Activated CD4-positive, alpha-beta T cell treated with anti-CD3 and anti-CD28 coated beads, Interleukin-10, Interleukin-2, amounts not matched to agents 100 ng/mL and 50 ng/mL, durations not matched to agents 16 hours and 8 hours (primary cell): ENCODE measurements at places on chromosomes 7 and 10.

GRCh38 chr7:91776171-91776570, 104.3 kb downstream of the MTERF1 start:
- no peak for DNase-seq

DNA sequence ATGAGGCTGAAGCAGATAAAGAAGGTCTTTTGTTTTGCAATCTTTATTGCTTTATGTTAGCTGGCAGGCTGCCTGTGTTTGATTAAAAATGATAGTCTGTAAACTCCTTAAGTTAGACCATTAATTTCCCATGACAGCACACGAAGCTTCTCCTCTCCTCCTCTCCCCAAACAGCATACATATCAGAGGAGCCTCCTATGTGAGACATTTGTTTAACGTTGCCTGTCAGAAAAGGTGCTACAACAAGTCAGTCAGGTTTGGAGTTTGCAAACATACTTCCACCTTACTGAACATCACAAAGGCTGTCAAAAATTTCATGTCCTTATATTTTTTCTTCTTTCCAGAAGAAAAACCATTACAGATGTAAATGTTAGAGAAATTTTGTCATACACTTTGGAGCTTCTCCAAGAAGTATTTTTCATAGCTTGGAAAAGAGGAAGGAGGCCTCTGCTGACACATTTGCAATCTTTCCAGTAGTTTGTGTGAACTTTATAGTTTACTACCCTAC, 393.1 kb downstream of the EXOC4 start:
- no peak for DNase-seq

GRCh38 chr7:5435291-5436002, 11.8 kb upstream of the TNRC18 start:
- DNase-seq = no peak

GRCh38 chr7:92622030-92622429, 31.8 kb upstream of the FAM133B start:
- no peak for DNase-seq

GRCh38 chr7:136009488-136010079, 32.4 kb upstream of the MTPN start:
- peak; percentile 50 for DNase-seq

GRCh38 chr7:28107960-28108359, 72.6 kb downstream of the JAZF1 start:
- no peak for DNase-seq

GRCh38 chr10:22110761-22111160, 107.1 kb downstream of the EBLN1 start:
- no peak for DNase-seq

DNA sequence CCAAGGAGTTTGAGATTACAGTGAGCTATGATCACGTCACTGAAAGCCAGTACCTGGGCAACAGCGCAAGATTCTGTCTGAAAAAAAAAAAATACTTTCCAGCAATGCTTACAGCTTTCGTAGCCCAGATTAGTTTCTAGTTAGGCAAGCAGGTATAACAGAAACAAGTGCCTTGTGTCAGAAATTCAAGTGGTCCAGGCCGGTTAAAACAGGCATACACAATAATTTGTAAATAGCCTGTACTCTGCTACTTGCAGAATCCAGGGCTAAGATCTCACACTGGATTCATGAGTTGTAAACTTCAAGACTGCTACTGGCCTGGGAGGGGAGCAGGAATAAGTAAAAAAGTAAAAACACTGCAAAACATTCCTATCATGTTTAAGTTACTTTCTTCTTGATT, 512.9 kb downstream of the IPMK start:
- no peak for DNase-seq

- DNase-seq = no peak
Measured at GRCh38 chr10:77537071-77537470, 100.5 kb downstream of the KCNMA1 start.
